NCI-H1048 (cell line): ENCODE measurements at places on chromosomes 7 and 10.

GRCh38 chr10:10259013-10259412 lies 758.7 kb upstream of the CELF2 start:
- no peak for DNase-seq

DNA sequence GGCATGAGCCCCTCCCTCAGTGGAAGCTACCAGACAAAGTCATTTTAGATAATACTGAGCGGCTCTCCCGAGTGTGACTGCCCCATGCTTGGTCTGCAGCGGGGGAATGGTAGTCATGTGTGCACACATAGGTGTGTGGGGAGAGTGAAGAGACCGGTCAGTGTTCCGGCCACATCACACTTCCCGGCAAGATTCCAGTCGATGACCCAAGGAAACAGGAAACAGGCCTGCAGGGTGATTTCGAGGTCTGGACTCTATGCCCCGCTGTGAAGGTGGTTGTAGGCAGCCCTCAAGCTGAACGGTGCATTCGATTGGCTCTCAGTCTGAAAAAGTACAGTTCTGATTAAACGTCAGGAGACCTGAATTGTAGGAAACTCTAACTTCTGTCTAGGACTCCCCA lies 73.2 kb downstream of the SYPL1 start:
- DNase-seq: no peak

- no peak for DNase-seq
Measured at GRCh38 chr10:5555881-5556280, 31.1 kb downstream of the CALML3 start.

- DNase-seq: no peak
Measured at GRCh38 chr10:6583447-6583846, 3.4 kb upstream of the PRKCQ start.

- DNase-seq: no peak
Measured at GRCh38 chr7:130930681-130931080, 196.7 kb upstream of the KLF14 start.

DNA sequence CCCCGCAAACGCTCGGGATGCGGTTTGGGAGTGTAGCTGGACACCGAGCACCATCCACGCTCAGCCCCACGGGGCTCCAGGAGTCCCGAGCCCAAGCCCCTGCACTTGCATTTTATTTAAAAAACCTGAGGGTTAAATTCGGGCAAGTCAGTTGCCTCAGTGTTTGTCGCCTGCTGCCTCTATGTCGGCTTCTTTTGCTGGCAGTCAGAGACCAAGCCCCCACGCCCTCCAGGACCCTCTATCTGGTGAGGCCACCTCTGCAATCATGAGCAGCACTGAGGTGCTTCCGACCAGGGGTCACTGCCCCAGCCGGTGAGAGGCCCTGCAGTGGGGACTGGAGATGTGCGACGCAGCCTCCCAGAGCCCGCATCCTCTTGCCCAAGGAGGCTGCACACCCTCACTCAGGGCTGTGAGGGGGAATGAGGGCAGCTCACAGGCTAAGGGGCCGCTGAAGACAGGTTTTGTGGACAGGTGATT lies 13.3 kb upstream of the ZNF273 start:
- DNase-seq: no peak

DNA sequence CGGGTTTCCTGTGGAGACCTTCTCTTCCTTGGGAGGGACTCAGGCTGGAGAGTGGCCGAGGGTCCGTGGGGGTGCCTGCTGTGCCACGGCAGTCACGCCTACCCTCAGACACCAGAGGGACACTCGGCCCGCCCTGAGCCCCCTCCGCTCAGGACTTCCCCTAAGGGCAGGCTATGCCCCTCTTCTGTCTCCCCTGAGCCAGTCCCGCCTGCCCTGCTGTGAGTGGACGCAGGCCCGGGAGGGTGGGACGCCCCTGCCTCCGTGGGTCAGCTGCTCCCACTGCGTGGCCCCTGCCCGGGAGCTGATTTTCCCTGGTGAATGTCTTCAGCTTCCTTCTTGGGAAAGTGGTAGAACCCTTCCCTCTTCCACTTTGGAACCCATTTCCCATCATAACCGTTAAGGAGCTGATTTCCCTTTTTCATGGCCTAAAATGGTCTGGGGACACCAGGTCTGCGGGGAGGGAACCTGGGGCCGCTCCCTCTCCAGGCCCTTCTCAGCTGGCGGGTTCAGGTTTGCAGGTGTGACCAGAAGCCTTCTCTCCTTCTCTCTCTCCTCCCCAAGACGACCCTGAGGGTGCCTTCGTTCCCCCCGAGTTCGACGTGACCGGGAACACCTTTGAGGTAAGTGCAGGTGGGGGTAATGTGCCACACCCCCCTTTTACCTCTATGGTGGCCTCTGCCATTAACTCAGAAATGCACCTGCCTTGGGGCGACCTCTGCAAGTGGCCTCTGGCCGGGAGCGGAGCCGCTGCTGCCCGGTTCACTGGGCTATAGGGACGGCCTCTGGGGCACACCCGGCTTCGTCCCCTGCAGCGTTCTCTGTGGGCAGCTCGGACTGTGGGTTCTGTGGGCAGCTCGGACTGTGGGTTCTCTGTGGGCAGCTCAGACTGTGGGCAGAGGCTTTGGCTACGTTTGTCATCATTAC lies 7.9 kb downstream of the KNDC1 start:
- no peak for DNase-seq

DNA sequence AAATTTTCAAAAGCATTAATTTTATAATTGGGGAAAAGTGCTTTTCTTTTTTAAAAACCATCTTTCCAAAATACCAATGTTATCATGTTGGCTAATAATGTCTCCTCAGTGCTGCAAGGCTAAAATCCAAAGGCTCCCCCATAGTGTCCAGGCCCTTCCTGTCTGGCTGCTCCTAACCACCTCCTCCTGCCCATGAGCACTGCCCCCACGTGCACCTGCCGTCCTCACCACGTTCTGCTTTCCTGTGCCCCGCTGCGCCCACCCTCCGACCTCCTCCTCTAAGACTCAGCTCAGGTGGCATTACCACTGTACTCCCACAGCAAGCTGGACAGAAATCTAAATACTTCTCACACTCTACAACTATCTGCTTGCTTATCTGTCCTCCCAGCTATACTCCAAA lies 17.7 kb downstream of the PAXIP1 start:
- DNase-seq: no peak

- no peak for DNase-seq
Measured at GRCh38 chr7:115269486-115269885, 347.6 kb downstream of the MDFIC start.

DNA sequence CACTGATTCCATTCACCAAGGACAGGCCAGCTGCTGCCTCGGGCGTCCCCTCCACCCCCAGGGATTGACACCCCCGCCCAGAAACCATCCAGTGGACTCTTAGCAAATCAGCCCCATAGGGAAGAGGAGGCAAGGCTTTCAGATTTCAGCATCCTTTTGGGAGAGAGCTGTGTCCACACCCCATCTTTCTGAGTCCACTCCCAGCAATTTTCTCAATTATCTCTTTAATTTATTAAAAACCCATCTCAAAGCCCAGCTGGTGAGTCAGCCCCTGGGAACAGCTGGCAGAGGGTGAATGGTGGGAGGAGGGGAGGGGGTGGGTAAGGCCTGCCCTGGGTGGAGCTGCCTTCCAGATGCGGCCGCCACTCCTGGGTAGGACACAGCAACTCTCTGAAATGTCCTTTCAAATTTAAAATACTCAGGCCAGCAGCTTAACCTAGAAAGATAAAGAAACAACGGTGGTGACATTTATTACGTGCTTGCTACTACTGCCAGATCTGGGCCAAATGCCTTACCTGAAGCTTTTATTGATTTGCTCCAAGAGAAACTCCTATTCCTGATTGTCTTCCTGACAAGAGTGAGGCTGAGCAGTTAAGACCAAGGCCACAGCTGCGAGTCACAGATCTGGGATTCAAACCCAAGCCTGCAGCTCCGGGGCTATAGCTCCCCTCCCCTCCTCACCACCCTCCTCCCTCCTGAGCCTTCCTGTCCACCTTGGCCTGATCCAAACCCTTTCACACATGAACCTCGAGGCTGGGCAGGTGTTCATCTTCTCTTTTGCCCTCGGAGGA lies 120.4 kb downstream of the RGS10 start:
- no peak for DNase-seq

GRCh38 chr10:102718220-102718619 lies 3.8 kb downstream of the SFXN2 start:
- no peak for DNase-seq

- no peak for DNase-seq
Measured at GRCh38 chr7:86844608-86845007, 200.9 kb downstream of the GRM3 start.

- no peak for DNase-seq
Measured at GRCh38 chr10:4541292-4541691, 284.7 kb upstream of the AKR1E2 start.

GRCh38 chr7:46494028-46494427 lies 573.0 kb upstream of the IGFBP3 start:
- DNase-seq: no peak

DNA sequence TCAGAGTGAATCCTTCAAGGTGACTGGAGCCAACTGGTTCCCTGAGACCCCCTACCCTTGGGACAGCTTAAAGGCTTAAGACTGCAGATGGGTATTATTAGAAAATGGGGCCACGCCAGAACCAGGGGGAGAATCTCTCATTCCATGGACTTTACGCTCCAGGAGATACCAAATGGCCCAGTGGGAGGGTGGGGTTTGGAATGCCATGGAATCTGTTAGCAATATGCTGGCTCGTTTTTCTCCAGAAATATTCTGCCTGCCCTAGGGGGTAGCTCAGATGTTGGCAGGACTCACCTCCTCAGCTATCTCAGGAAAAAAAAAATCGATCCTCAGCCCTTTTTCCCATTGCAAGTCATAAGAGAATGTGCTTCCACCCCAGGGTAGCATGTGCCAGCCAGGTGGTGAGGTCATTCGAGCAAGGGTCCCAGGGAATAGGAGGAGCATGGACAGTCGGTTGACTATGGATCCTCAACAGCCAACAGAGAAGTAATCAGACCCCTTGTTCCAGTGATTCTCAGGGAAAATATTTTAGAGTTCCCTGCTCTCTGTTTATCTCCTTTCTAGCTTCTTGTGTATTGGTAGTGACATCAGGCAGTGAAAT lies 22.9 kb downstream of the SVIL start:
- no peak for DNase-seq

DNA sequence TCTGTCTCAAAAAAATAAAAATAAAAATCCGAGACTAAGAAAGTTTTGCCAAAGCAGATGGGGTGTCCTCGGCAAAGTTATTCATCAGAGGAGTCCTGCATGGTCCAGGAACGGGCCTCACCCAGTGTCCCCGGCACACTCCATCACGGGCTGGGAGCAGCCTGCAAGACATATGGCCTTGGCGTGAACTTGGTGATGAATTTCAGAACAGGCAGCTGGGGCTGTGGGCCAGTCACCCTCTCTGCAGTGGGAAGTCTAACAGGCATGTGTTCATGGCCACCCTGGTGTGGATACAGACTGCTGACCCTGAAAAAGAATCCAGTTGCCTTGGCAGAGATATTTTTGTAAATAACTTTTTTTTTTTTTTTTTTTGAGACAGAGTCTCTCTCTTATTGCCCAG lies 34.7 kb downstream of the NPTX2 start:
- DNase-seq: no peak

DNA sequence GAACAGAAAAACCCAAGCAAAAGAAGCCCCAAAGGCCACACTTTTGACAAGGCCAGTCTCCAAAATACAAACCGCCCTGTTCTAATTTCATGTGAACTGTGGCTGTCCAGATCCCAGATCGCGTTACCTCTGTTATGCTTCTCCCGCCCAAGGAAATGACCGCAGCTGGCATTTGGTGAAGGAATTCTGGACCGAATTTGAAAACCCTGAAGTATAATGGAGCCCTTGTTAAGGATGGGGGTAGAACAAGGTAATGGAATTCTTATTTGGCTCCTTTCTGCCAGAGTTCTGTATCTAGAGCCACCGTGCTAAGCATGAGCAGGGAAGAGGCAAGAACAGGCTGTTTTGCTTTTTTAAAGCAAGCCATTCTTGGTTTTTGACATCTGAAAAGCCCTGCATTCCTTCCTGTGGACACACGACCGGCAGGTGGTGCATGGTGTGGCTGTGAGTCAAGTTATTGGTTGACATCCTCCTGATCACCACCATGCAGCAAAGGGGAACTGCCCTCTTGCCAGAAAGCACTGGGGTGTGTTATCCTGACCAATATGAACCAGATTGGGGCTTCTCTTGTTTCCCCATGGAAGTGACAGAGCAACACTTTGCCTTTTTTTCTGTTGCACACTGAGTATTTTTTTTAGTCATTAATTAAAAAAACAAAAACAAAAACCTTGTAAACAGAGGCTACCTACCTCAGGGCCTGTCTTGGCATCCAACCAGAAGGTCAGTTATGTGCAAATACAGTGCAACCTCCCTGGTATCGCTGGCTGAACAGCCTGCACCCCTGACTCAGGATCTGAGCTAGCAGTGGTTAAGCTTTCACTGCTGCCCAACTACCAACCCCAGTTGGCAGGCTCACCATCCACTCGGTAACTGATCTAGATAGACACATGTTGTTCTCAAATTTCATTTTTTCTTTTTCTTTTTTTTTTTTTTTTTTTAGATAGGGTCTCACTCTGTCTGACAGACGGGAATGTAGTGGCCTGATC lies 14.2 kb downstream of the UCMA start:
- DNase-seq: no peak

- DNase-seq: no peak
Measured at GRCh38 chr7:70390251-70390650, 741.7 kb upstream of the GALNT17 start.

DNA sequence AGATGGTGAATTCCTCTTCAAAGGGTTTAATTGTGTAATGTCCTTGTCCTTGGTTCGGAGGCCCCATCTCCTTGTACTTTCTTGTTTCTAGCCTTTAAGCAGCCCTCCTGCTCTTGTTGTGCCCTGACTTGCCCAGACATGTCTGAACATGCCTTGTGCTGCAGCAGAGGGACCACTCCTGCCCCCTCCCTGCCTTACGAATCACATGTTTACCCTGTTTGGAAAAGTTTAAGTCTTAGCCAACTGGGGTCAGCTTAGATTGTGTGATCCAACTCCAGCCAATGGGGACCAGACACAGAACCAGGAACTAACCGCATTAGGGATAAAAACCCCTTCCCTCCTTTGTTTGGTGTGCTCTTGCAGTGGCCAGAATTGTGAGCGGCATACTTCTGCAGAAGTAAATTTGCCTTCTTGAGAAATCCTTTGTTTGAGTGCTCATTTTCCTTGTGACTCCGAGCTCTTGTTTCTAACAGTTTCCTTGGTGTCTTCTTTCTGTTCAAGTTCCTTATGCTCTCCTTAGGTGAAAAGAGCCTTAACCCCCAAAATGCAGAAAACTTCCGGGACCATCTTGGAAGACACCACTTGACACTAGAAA lies 29.4 kb downstream of the CLRN3 start:
- DNase-seq: no peak
